AG09319 (cell line): ENCODE measurements at places on chromosomes 1 and 21.
A peak's percentile ranks its signal among the peaks of the same experiment; 100 is the strongest.

DNA sequence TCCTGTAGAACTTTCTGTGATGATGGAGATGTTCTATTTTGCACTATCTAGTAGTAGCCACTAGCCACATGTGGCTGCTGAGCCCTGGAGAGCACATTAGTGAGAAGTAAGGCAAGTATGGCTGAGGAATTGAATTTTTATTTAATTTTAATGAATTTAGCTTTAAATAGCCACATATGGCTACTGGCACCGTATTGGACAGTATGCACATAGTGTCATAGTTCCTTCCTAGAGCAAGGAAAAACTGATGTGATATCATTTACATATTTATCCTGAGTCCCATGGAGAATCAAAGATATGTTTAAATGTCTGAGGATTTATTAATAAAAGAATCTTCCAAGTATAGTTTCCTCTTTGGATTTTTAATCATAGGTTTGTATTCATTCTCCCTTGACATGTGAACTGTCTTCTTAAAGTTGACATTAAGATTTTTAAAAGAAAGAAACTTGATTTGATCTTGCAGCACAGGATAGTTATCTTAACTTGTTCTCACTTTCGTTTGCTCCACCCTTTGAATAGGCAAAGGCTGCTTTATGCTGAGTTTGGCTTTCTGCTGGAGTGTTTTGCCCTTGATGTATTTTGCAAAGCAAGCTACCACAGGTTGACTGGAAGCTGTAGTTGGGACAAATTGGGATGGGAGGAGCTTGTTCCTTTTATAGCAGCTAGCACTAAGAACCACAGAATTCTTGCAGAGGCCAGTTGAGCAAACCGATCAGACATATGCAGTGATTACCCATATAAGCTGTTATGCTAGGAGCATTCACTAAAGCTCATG is 129.7 kb downstream of the VPS13D start:
- DNase-seq, result no peak

DNA sequence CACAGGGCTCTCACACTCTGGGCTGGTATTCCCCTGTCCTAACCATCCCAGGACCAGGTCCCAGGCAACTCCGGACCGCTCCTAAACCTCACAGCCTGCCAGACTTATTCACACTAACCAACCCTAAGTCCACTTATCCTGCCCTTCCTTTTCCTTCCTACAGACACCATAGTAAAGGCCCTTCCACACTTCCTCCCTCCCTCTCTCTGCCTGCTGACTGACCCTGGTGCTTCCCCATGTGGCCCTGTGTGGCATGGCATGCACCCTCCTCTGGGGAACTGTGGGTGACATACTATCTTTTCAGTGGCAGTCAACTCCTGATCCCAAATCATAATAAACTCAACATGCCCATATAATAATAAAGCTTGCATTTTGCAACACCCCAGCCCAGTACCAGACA is 155.1 kb upstream of the DNAH14 start:
- no peak for DNase-seq

DNA sequence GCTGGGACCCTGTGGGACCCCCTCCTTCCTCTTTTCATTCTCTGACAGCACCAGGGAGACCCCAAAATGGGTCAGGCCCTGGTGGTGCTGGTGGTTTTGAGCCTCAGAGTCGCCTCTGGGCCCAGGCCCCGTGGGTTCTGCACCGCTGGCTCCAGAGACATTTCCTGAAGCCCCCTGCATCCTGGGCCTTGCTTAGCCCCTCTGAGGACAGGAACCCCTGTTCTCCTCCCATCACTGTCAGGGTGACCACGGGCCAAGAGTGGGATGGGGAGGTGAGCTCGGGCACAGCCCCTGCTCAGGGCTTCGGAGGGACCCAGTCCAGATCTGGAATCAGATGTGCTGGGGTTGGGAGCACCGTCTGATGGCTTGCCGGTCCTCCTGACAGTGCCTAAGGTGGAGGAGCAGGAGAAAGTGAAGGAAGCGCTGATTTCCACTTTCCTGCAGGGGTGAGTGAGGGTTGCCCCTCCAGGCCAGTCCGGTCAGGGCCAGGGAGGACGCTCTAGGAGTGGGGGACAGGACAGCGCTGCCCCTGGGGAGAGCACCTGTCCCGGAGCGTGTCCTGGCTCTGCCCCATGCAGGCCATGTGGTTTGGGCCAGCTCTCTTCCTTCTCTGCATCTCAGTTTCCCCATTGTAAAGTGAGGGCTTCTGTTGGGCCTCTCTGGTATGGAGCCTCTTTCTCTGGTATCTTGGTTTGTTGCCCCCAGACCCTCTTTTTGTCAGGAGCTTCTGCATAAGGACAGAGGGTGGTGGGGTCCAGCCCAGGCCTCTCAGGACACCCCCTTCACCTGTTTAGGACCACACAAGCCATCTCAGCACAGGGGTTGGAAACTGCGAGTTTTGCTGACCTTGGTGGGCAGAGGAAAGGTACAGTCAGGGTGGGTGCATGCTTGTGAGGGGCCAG is 71.0 kb downstream of the TRIM11 start:
- DNase-seq, result no peak

DNA sequence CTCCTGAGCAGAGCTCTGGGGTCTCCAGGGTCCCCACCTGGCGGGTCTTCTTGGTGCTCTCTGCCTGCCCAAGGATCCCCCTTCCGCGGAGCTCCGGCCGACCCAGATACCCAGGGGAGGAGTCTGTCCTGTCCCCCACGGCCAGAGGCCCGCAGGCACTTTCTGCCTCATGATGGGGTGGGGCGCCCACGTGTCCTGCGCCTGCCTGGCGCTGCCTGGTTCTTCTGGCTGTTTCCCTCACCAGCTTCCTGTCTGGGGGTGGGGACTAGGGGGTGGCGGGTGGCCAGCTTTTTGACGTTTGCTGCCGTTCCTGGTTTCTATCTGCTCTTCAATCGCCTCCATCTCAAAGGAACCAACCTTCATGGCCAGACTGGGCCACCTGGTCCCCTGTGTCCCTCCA is 313.3 kb upstream of the VAMP3 start:
- DNase-seq, result no peak

DNA sequence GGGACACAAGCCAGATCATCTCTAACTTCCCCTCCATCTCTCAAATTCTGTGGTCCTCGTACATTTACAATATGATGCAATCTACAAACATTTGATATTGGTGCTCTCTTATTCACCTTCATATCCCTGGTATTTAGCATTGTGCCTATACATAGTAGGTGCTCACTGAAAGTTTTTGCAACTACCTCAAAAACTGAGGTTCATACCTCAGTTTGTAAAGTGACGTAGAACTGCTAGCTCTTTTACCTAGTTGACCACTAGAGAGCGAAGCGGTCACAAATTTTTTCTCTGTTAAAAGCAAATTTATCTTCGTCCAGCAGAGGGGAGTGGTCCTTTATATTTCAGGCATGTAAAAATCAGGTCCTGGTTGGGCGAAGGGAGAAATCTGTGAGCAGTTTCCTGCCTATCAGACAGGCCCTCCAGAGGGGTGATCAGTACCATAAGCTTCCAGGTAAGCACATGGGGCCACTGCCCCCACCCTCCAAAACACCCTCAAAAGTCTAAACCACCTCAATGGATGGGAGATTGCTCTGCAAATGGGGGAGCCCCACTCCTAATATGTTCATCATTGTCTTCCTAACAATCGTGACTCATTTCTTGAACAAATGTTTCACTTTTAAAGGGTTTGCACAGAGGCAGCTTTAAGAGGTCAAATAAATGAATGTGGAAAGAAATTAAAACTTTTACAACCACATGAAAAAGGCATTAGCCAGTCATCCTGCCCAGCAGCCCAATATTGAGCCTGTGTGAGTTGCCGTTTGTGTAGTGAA is 10.6 kb upstream of the HLCS start:
- peak; percentile 46 for DNase-seq

GRCh38 chr1:1550591-1551432 is 10.4 kb upstream of the TMEM240 start:
- no peak for DNase-seq

DNA sequence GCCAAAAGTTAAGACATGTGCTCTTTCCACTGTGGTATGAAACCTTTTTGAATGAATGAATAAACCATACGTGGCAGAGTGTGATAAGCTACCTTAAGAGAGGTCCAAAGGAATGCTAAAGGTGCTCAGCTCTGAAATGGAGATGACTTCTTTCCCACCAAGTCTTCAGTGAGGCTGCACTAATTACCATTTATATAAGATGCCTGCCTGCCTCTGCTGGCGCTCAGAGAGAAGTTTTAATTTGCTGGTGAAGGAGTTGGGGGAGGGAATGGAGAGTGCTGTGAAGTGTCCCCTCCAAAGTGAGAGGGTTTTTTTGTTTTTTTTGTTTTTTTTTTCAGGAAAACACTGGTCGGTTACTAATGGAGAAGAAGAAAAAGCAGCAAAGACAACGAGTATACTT is 559.0 kb downstream of the OMA1 start:
- no peak for DNase-seq

DNA sequence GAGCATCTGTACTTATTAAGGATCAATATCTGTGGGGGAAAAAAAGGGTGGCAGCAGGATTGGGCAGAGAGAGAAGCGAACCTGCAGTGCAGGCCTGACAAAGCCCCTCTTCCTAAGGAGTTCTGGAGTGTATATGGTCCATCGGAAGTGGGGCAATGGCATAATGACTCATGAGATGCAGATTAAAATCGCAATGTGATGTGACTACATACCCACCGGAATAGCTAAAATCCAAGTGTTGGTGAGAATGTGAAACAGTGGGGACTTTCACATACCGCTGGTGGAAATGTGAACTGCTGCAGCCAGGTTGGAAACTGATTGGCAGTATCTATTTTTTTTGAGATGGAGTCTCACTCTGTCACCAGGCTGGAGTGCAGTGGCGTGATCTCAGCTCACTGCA is 8.2 kb upstream of the CREG1 start:
- DNase-seq, result no peak

DNA sequence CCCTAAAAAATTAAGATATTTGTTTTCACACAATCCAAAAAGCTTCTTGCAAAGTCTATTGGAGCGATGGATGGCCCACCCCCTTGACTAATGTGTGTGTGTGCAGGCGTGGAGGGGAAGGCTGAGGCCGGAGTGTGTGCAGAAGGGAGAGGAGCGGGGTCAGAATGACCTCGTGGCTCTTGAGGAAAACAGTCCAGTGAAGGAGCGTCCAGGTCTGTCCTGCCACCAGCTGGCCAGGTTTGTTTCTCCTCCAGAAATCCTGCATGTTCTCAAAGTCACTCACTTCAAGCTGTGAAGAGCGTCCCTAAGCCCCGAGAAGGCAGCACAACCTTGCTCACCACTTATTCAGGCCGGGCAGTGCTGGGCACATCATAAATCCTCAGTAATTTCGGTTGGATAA is 69.5 kb upstream of the SSX2IP start:
- no peak for DNase-seq
